ENCODE measurements at places on chromosomes 16 and 17.

DNA sequence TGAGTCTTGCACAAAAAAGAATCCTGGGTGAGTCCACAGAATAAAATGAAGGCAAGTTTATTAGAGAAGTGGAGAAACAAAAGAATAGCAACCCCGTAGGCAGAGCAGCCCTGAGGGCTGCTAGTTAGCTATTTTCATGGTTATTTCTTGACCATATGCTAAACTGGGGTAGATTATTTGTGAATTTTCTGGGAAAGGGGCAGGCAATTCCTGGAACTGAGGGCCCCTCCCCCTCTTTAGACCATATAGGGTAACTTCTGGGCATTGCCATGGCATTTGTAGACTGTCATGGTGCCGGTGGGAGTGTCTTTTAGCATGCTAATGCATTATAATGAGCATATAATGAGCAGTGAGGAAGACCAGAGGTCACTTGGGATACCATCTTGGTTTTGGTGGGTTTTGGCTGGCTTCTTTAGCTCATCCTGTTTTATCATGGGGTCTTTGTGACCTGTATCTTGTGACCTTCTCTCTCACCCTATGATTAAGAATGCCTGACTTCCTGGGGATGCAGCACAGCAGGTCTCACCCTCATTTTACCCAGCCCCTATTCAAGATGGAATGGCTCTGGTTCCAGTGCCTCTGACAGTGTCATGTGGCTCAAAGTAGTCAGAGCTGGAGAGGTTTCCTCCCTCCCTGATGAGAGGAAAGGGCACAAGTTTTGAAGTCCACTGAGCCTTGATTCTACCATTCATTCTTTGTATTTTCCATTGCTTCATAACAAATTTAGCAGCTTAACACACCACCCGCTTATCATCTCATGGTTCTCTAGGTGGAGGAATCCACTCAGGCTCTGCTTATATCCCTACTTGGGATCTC, 55.7 kb upstream of the LGALS9 start:
- no peak for DNase-seq

DNA sequence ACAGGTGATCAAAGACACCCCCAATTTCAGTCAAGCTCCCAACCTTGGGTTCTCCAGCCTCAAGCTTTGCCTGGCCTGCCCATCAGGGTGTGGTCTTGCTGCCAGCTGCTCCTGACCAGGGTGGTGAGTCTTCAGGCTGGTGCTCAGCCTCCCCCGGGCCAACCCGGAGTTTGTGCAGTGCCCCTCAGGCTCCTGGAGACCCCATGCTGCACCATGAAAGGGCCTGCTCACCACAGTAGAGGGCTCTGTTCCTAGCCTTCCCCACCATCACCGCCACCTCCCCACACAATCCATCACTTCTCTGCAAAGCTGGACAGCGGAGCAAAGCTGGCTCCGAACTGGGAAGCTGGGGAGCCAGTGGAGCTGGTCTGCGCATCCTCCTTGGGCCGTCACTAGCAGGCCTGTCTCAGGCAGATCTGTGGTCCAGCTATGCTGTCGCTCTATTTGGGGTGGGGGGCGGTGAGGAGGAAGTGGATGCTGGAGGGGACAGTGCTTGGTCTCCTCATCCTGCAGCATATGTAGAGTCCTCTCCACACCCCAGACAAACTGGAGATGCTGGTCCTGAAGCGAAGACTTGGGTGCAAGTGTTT, 88.5 kb upstream of the RPL38 start:
- DNase-seq: no peak

DNA sequence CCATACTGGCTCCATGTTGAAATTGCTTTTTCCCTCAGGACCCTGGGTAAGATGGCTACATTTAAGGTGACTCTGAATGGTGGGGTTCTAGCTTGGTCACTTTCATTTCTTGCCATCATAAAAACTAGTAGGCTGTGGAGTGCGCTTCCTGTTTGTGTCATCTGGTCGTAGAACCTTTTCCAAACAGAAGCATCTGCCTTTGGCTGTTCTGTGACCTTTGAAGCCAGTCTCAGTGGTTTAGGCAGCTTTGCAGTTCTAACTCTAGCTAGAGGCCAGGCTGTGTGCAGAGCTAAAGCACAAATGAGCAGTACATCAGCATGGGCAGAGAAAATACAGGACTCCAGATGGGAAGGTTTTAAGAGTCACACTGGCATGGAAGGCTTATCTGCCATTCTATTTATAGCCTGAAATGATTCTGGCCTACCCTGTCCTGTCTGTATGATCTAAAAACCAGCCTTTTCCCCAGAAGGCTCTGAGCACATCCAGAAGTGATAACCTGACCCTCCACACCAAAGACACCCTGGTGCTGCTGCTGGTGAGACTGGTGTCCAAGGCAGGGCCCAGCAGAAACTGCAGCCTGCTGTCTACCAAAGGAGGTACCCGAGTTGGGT, 8.6 kb downstream of the ESRP2 start:
- peak; percentile 30 for DNase-seq

GRCh38 chr17:82241183-82241925, 12.5 kb downstream of the SLC16A3 start:
- DNase-seq: peak; percentile 67

DNA sequence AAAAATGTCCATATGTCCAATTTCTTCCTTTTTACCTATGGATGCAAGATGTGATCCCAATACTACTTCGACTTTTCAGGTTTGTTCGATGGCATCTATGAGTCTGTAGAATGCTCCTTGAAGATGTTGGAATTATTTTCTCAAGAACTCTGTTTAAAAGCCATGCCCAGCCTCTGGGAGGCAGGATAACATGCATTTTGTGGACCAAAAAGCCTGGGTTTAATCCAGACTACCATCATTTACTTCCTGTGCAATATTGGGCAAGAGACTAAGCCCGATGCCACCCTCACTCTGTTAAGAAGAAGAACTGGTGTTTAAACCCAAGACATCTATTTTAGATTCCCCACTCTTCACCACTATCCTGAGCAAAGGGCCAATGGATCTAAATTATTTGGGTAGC, 42.8 kb upstream of the SALL1 start:
- DNase-seq: no peak

GRCh38 chr17:63529711-63530556, 6.8 kb downstream of the KCNH6 start:
- no peak for DNase-seq

DNA sequence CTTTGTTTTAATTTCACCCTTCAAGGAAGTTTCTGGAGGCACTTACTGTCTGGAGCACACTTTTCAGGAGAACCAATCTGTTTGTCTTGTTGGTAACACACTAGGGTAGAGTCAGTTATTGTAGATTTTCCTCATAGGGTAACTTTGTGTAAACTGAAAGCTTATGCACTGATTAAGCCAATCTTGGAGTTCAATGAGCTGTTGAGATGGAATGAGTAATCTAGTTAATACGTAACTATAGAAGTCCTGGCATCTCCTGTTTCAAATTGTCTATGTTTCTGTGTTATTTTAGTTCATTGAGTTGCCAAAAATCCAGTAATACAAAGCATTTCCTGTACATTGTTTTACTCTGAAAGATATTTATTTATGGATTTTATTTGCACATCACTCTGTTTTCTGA, 111.6 kb upstream of the HAS3 start:
- no peak for DNase-seq

- peak; percentile 38 for DNase-seq
Measured at GRCh38 chr16:89958068-89958467, 9.5 kb downstream of the DEF8 start.

- no peak for DNase-seq
Measured at GRCh38 chr17:2423271-2423670, 22.4 kb upstream of the MNT start.

DNA sequence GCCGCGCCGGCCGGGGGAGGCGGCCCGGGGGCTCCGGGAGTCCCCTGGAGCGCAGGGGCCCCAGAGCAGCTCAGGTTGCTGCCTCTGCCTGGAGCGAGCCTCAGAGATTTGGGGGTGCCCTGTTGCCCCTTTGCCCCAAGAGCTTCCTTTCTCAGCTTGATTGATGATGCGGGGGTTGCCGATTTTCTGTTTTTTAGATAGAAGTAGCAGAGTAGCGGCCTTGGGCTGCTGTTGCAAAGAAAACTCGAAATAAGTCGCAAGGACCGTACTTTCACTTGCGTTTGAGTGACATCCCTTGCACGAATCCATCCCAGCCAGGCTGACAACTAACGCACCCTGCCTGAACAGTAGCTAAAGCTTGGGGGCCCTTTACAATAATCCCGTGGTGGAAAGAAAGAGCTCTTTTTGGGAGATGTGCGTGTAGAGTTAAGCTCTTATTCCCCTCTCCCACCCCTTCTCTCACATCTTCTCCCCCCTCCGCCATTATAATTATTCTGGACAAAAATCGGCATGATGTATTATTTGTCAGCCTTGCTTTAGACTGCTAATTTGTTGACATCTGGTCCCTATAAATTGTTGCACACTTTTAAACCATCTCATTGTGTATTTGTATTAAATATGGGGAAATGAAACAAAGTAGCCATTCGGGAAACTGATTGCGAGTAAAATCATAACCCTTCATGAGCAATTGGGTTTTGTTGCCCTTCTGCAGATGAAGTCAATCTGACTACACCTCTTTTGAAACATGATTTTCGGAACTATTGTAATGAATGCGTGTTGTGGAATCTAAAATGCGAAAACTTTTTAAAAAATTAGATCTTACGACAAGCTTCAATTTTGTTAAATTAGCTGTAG, 873 bp downstream of the USP10 start:
- DNase-seq: no peak

GRCh38 chr16:14057878-14058382, 13.2 kb upstream of the MRTFB start:
- DNase-seq: no peak

GRCh38 chr16:2178321-2179106, 17.9 kb downstream of the CASKIN1 start:
- DNase-seq: peak; percentile 72

DNA sequence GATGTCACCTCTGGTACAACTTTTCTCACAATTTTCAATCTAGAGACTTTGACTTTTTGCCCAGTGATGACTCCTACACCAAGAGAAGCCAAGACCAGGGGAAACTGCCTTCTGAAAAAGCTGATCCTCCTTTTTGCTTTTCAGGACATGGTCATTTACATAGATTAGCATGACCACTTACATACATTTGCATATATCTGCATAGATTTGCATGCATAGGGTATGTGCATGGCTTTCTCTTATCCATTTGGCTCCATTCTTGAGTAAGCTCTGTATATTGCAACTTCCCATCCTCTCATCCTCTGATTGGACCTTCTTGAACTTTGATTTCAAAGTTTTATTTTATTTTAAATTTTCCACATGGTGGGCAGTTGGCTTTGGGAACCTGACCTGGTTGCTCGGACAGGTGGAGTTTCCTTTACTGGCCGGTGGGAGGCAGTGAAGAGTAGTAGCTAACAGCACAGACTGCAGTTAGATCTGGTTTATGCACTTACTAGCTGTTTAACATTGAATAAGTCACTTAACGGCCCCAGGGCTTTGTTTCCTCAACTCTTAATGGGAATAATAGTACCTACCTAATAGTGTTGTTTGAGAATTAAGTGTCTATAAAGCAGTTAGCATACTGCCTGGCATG, 92.9 kb downstream of the GPR139 start:
- no peak for DNase-seq

DNA sequence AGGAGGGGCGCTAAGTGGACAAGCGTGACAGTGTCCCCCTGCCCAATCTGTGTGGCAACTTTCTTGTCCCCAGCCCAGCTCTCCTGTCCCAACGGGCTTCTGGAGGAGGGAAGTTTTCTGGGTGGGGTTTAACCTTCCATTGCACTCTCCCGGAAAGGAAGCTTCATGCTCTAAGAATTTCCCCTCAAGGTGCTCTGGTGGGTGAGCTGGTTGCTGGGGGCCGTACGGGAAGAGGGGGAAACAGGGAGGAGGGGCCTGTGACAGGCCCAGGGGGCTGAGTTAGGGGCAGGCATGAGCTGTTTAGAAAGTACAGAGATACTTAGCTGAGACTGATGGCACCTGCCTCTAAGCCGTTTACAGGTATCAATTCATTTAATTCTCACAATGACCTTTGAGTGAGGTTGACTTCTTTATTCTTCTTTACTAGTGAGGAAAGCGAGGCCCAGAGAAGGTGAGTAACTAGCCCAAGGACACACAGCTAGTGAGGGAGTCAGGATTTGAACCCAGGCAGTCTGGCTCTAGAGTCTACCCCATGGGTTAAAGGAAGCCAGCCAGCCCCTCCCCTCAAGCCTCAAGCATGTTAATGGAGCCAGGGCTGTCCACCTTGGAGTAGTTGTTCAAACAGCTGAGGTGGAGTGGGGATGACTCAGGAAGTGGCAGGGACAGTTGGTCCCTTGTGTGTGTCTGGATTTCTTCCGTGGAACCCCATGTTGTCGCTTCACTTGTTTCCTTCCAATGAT, 18.9 kb downstream of the ADGRG1 start:
- DNase-seq: no peak

GRCh38 chr17:74852237-74853047, 7.2 kb downstream of the GRIN2C start:
- DNase-seq: peak; percentile 77

- no peak for DNase-seq
Measured at GRCh38 chr16:76157629-76158028, 119.6 kb upstream of the CNTNAP4 start.

- DNase-seq: no peak
Measured at GRCh38 chr16:10577305-10578202, 2.8 kb downstream of the EMP2 start.

GRCh38 chr16:24700549-24701392, 28.7 kb upstream of the TNRC6A start:
- no peak for DNase-seq

- no peak for DNase-seq
Measured at GRCh38 chr17:51645056-51645455, 384.7 kb downstream of the UTP18 start.

- DNase-seq: no peak
Measured at GRCh38 chr16:79970087-79970486, 369.6 kb upstream of the MAF start.

GRCh38 chr16:47568351-47568750, 107.2 kb downstream of the PHKB start:
- DNase-seq: no peak

All from activated T-cell treated with anti-CD3 and anti-CD28 coated beads, Interleukin-2, amount 50 U/mL, for 24 hours (primary cell).